Vagina (tissue), 2 donors: ENCODE measurements at places on chromosomes 2 and 18.

DNA sequence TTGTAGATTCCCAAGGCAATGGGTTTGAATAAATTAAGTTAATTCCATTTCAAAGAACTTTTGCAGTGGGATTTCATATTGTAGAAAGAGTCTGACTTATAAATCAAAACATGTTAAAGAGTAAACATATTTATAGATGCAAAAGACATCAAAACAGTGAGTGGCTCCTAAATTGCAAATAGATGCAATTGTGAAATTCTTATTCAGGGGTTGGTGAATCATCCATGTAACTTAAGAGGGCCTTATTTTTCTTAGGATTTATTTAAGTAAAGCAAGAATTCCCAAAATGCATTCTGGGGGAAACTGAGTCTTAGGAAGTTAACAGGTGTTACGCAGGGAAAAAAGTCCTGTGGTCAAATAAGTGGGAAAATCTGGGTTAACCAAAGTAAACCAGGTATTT is 11.3 kb downstream of the TANC1 start:
- no peak for DNase-seq

DNA sequence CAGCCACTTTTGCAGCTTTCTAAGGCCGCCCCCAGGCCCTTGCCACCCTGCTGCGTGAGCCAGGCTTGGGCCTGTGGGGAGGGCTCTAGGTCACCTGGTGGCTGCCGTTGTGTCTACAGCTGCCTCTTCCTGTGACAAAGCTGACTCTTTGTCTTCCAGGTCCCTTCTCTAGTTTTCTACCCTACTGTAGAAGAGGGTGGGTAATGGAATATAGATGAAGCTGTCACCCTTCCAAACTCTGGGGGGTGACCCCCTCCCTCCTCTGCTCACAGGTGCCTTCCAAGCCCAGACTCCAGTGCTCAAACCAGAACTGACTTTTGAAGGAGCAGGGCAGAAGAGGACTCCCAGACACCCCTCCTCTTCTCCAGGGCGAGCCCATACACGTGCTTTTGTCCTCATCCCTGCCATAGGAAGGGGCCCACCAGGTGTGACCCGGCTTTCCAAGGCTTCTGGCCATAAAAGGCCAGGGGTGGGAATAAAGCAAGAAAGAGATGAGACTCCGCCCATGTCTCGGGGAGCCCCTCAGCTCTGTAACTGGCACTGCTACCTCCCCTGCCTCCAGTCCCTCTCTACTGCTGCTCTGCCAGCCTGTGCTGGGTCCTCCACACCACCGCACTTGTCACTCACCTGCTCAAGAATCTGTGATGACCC is 17.9 kb upstream of the SDC1 start:
- DNase-seq: no peak

DNA sequence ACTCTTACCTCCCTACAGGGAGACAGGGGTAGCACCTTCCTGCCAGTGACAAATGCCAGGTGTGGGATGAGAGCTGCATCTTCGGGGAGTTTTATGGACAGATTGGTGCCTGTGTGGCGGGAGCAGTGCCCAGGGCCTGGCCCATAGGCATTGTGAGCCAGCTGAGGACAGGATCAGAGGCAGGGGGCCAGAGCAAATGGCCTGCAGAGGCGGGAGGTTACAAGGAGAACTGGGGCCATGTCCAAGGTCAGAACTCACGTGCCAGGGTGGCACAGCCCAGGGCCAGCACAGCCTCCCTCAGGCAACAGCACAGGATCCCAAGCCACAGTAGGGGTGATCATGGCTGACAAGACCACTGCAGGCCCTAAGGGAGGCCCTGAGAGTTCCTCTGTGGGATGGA is 40.2 kb upstream of the MCFD2 start:
- no peak for DNase-seq

DNA sequence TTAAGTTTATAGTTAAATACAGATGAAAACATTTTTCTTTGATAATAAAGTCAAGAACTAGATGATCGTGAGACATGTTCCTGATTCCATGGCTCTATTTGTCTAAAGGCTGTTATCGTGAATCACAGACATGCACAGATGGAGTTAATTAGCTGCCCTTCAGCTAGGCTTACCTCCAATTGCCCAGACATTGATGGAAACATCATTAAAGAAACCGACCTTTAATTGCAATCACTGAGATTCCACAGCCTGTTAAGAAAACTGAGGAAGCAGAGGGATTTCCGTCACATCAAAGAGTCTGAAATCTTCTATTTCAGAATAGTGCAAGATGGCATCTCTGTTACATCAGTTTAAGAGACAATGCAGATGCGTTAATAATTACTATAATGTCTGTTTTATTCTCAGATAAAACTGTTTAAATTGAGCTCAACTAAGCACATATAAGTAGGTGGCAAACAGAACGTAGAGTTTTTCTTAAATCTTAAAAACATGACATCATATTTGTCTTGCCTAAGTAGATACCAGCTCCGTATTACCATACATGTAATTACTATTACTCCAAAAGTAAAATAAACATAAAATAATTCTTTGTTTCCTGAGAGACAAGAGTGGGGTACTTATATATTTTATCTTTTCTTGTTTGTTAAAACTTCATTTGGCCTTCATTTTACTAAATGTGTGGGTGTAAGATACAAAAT is 23.9 kb upstream of the CRACDL start:
- no peak for DNase-seq

- DNase-seq: no peak
Measured at GRCh38 chr2:111068435-111069058, 52.2 kb upstream of the BCL2L11 start.

DNA sequence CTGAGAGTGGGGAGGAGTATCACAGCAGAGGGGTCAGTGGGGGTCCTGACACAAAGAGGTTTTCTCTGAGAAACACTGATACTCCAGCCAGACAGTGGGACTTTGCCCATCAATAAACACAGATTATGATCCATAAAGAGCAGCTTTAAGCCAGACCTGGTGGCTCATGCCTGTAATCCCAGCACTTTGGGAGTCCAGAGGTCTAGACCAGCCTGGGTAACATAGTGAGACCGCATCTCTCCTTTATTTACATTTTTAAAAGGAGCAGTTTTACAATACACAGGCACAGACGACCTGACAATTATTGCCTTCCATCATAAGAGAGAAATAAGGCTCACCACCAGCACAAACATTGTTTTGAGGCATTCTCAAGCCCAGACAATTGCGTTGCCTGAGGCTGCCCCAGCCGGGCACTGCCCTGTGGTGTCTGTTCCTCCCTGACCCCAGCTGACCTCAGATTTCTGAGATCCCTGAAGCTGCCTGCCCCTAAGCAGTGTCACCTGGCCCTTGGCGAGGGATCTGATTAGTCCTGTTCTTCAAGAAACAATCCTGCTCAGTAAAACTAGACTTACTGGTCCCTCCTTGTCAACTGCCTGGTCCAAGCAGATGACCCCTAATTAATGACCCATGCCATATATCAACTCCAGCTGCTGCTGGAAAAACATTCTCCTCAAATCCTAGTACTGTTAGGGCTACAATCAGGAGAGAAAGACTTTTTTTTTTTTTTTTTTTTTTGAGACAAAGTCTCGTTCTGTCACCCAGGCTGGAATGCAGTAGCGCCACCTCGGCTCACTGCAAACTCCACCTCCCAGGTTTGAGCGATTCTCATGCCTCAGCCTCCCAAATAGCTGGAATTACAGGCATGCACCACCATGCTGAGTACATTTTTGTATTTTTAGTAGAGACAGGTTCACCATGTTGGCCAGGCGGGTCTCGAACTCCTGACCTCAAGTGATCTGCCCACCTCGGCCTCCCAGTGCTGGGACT is 59.4 kb upstream of the SOS1 start:
- DNase-seq: no peak

DNA sequence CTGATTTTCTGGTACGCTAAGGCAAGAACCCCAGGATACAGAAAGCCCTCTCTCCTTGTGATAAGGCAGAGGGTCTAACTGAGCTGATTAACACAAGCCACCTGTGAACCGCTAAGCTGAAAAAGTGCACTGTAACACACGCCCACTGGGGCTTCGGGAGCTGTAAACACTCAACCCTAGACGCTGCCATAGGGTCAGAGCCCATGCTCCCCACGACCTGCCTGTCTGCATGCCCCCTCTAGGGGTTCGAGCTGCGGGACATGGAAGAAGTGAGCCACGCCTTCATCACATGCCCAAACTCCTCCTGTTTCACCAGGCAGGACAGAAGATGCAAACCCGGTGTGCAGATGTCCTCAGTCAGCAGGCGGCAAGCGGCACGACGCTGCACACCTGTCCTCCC is 173.9 kb upstream of the RAB12 start:
- no peak for DNase-seq

DNA sequence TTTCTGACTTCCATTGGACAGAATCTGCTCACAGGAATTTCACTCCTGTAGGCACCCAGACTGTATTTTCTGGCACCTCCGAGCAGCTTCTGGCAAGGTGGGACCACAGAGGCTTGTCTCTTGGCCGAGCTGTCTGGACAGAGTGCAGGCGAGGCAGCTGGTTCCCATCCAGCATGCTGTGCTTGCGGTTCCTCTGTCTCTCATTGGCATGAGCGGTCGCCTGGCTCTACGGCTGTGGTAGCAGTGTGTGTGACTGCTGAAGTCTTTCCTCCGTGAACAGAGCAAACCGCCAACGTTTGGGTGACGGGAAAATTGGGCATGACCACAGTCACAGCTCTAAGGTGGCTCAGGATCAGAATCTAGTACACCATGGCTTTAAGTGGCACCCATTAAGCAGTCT is 411.7 kb upstream of the NETO1 start:
- no peak for DNase-seq
